ENCODE measurements at places on chromosomes 13 and 19.

GRCh38 chr19:17944301-17944700 is 11.5 kb downstream of the CCDC124 start:
- DNase-seq, result no peak

DNA sequence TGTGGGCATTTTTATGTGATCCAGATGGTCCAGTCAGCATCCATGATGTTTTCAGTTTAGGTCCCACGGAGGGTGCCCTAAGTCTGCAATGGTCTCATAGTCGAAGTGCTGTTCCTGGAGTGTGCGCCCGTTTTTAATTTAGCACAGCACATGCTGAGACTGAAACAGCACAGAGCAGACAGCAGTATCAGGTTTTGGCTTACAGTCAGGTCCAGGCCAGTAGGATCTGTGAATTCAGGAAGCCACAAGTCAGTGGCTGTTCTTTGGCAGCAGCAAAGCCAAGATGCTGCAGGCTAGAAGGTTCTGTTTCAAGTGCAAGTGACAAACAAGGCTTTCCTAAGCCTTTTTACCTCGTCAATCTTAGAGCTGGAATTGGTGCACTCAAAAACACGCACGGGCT is 18.3 kb downstream of the FBXO27 start:
- DNase-seq, result no peak

DNA sequence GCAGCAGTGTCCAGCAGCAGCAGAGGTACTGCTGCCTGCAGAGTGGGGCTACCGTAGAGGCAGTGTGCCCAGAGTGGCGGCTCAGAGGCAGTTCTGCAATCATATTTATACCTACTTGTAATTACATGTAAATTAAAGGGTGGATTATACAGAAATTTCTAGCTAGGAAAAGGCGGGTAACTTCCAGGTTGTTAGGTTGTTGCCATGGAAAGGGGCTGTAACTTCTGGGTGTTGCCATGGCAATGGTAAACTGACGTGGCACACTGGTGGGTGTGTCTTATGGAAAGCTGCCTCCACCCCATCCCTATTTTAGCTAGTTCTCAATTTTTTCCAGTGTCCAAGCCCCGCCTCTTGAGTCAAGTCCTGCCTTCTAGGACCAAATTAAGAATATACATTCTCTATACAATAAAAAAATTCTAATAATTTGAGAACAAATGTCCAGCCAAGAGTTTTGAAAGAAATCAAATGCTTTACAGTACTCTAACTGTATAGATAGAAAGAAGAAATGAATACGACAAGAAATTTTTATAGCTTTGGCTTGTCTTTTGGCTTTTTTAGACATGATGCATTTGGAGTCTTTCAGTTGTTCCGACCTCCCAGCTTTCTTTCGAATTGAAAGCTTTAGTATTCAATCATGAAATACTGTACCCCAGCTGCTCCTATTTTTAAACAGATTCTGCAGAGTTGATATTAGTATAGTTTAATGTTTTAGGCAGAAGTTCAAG is 816.6 kb downstream of the DIAPH3 start:
- DNase-seq, result no peak

DNA sequence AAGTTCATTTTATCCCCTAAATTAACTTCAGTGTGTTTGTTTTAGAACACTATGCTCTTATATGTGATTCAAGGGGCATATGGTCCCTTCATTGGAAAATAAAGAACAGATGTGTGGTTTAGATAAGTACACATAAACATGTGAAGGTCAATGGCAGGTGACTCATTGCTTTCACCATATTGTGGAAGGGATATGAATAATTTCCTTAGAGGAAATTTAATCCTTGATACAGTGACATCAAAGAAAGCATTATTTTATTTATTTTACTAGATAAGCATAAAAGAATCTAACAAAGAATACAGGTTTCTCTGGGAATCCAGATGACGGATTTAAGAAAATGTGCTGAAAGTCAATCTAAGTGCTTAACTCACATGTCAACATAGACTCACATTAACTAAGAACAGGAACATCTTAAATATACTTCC is 373.5 kb downstream of the KCTD12 start:
- no peak for DNase-seq

DNA sequence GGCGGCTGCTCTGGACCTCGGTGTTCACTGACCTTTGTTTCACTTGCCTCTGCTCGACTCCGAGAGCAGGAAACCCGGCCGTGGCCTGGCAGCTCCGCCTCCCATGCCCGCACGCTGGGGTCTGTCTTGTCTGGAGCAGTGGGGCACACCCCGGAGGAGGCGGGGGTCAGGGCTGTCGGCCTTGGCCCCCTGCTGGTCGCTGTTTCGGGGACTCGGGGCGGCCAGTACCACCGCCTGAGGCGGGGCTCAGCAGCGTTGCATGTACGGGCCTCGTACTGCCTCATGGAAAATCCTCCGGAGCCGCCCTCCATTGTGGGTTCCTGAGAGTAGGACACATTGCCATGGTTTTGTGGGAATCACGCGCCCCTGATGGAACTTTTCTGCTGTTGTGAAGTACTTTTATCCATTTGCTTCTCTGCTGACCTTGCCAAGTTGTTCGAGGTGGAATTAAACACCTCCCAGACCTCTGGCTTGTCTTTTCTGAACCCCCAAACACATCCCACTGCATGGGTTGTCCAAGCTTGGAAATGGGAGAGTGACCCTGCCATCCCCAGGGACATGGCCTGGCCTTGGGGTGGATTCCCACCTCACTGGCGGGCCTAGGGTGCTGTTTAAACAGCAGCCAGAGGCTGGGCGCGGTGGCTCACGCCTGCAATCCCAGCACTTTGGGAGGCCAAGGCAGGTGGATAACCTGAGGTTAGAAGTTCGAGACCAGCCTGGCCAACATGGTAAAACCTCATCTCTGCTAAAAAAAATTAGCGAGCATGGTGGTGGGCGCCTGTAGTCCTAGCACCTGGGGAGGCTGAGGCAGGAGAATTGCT is 5.5 kb upstream of the NDUFS7 start:
- no peak for DNase-seq

- DNase-seq, result no peak
Measured at GRCh38 chr19:51158474-51159129, 16.5 kb downstream of the SIGLEC7 start.

DNA sequence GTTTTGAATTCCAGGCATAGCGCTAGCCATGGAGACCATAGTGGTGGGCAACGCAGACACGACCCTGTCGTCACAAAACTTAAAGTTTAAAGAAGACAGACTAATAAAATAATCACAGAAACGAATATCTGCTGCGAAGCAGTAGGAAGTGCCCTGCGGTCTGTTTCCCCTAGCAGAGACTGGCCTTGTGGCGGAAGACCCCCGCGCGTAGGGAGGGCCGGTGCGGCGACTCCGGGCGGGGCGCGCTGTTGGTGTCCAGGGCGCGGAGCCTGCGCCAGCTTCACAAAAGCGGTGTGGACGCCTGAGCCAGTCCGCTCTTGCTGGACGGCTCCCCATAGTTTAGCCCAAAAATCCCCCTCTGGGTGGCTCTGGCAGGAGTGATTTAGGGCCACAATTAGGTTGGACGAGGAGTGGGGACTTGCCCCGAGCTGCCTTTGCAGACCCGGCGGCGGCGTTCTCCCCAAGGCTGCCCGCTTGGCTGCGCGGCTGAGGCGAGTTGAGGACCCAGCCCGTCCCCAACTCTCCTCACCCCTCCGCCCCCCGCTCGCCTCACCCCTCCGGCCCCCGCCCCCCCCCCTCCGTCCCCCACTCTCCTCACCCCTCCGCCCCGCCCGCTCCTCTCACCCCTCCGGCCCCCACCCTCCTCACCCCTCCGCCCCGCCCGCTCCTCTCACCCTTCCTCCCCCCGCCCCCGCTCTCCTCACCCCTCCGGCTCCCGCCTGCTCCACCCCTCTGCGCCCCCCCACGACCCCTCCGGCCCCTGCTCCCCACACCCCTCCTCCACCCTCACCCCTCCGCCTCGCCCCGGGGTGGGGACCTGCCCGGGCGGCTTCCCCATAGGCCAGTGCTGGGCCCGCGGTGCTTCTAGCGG is 14.2 kb upstream of the LATS2 start:
- no peak for DNase-seq

DNA sequence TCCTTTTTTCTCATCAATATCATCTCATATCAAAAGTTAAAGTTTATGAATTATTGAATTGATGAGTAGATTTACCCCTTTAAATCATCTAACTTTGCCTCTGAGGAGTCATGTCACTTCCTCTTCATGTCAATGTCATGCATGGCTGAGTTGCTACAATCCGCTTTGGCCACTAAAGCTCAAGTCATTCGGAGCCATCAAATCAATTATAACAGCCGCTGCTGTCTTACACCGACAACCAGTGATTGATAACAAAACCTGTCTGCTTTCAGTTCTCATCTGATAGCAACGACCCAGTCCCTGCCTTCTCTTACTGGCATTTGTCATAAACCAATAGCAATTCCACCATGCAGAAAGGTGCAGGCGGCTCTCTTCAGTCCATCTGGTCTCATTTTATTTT is 429.3 kb downstream of the DIAPH3 start:
- DNase-seq, result no peak

DNA sequence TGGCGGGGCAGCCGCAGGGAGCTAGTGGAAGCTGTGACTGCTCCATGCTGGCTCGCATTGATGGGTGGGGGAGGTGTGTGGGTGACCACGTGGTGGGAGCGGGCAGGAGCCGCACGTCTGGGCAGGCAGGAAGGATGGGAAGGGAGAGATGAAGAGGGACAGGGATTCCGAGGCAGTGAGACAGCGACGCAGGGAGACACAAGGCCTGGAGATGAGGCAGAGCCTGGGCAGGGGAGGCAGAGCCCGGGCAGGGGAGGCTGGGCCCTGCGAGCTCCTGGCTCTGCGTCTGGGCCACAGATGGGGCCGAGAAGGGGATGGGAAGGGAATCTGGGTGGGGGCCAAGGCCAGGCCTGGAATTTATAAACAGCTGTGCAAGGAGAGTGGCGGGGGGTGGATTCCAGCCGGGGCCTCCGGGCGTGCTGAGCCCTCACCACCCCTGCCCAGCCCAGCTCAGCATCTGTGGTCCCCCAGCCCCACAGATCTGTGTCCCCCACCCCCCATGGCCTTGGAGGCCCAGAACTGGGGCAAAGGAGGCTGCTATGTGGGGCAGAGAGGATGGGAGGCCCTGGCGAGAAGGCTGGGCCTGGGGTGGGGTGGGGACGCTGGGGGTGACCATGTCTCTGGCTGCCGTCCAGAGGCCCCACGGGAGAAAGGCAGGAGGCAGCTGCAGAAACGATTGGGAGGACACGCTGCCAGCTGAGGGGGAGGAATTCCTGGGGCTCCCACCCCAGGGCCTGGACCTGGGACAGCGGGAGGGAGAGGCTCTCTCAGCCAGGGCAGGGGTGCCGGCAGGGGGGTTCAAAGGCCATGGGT is 6.0 kb downstream of the EHD2 start:
- DNase-seq, result peak; percentile 69

All from hypothalamus (tissue), 51 donors.